Activated T-cell treated with anti-CD3 and anti-CD28 coated beads, Interleukin-2, amount 50 U/mL, for 72 hours (primary cell): ENCODE measurements at places on chromosomes 7 and 10. TPM values are rescaled to one million over a fixed set of nuclear protein-coding genes. Genes with fewer than 3 reads are reported as not detected.

The AGR3 gene
- not detected for total RNA-seq

The KEL gene
- 0.31 TPM for total RNA-seq

The ZNF365 gene
- total RNA-seq, result 0.12 TPM

The TUBAL3 gene
- total RNA-seq, result not detected

The BEND7 gene
- not detected for total RNA-seq

GRCh38 chr10:93261961-93262610, 188.4 kb downstream of the CYP26A1 start:
- no peak overlapping the region for H3K4me3 ChIP-seq
- DNase-seq, result no peak
- H3K27me3 ChIP-seq, result no peaks in the 10 kb centered on the region
- H3K27ac ChIP-seq, result no peak overlapping the region
- no peaks in the 10 kb centered on the region for H3K4me1 ChIP-seq

- no peaks in the 10 kb centered on the region for H3K4me1 ChIP-seq
- DNase-seq, result no peak
- no peak overlapping the region for H3K4me3 ChIP-seq
- no peak overlapping the region for H3K27ac ChIP-seq
- no peaks in the 10 kb centered on the region for H3K27me3 ChIP-seq
Measured at GRCh38 chr7:113832196-113832745, 86.5 kb downstream of the PPP1R3A start.

DNA sequence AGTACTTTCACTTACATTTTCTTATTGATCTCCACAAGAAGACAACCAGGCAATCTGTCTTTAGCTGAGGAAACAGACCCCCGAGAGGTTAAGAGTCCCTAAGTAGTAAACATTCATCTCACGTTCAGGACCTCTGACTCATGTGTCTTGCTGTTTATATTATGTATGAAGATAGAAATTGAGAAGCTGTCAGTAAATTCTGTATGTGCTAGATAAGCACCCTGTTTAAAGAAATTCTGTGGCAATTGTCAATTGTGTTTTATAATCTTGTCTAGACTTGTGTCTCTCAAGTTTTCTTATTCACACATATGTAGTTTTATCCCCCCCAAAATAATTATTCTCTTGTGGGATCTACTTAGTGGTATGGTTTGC, 14.5 kb downstream of the ADK start:
- no peaks in the 10 kb centered on the region for H3K27me3 ChIP-seq
- DNase-seq, result no peak
- no peak overlapping the region for H3K27ac ChIP-seq
- peaks cover 32% of the 10 kb centered on the region for H3K4me1 ChIP-seq
- H3K4me3 ChIP-seq, result no peak overlapping the region

DNA sequence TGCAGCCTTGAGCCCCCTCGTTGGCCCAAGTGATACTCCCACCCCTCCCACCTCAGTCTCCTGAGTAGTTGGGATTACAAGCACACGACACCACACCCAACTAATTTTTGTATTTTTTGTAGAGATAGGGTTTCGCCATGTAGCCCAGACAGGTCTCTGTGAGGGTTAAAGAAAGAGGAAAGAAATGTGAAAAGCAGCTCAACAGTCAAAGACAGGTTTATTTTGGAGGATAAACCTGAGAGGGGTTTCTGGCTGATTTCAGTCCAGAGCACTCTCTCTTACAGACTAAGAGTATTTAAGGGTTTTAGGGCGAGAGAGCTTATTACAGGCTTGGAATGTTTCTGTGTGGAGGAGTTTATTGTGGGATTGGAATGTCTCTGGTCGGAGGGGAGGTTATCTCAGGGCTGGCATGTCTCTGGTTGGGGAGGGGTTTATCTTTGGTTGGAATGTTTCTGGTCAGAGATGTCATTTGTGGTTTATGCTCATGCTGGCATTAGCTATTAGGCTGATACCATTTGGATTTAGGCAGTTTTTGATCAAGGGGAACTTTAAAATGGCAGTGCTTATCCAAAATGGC, 26.1 kb upstream of the SNX10 start:
- peaks cover 6% of the 10 kb centered on the region for H3K4me1 ChIP-seq
- no peak for DNase-seq
- no peaks in the 10 kb centered on the region for H3K36me3 ChIP-seq
- H3K27ac ChIP-seq, result no peak overlapping the region

- DNase-seq, result no peak
- H3K36me3 ChIP-seq, result peaks cover 2% of the 10 kb centered on the region
- H3K4me1 ChIP-seq, result peaks cover 5% of the 10 kb centered on the region
- no peaks in the 10 kb centered on the region for H3K27me3 ChIP-seq
Measured at GRCh38 chr7:134685250-134685649, 38.6 kb downstream of the BPGM start.

DNA sequence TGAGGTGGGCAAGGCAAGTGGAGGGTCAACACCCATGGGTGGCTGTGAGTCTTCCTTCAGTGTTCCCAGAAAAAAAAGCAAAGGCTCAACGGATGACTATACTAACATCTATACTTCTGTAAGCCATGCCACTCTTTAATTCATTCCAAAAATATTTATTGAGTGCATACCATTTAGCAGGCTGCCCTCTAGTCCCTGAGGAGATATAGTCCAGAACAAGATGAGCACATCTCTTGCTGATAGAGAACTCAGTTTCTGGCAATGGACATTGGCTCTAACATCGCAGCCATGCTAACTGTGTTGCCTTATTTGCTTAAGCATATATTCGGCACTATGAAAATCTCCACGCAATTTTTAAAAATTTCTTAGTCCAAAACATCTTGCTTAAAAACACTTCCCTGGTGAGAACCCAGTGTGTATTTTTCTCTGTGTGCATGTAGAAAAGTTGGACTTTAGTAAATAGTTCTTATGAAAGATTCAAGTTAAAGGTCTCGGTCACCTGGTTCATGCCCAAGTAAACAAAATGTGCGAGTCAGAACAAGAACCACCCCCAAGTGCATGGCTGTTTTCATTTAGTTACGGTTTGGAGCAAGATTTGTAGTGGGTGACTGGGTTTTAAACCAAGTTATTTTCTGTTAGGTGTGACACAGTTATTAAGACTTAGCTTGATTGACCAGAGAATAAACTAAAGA, 69.8 kb downstream of the MET start:
- no peak for DNase-seq
- no peaks in the 10 kb centered on the region for H3K4me1 ChIP-seq
- no peak overlapping the region for H3K27ac ChIP-seq
- peaks cover 18% of the 10 kb centered on the region for H3K27me3 ChIP-seq

DNA sequence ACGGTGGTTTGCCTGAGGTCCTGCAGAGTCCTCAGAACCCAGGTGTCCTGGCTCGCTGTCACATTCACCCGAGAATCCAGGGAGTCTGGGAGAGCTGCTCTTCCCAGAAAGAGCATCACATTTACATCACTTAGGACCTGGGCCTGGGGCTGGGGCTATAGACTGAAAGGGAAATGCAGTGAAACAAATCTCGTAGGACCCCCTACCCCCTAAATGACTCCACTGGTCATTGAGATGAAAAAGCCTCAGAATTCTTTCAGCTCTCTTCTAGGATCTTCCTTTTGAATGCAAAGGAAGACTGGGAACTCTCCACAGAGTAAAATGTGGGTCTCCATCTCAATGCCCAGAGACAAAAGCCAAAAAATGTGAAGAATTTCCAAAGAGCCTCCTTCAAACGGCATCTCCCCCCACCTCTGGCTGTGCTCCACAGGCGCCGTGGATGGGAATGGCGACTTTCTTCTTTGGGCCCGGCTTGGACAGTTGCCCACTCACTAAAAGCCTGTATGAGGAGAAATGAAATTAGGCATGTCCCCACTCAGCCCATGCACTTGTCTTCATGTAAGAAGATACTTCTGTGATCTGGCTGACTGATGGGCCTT, 49.0 kb upstream of the PODXL start:
- H3K36me3 ChIP-seq, result no peaks in the 10 kb centered on the region
- peaks cover 32% of the 10 kb centered on the region for H3K27me3 ChIP-seq
- H3K4me1 ChIP-seq, result peaks cover 6% of the 10 kb centered on the region
- DNase-seq, result no peak
- no peak overlapping the region for H3K4me3 ChIP-seq

- no peak overlapping the region for H3K4me3 ChIP-seq
- no peak for DNase-seq
- no peaks in the 10 kb centered on the region for H3K27me3 ChIP-seq
- no peaks in the 10 kb centered on the region for H3K4me1 ChIP-seq
- no peak overlapping the region for H3K27ac ChIP-seq
Measured at GRCh38 chr10:75969031-75969430, 537.6 kb downstream of the LRMDA start.

DNA sequence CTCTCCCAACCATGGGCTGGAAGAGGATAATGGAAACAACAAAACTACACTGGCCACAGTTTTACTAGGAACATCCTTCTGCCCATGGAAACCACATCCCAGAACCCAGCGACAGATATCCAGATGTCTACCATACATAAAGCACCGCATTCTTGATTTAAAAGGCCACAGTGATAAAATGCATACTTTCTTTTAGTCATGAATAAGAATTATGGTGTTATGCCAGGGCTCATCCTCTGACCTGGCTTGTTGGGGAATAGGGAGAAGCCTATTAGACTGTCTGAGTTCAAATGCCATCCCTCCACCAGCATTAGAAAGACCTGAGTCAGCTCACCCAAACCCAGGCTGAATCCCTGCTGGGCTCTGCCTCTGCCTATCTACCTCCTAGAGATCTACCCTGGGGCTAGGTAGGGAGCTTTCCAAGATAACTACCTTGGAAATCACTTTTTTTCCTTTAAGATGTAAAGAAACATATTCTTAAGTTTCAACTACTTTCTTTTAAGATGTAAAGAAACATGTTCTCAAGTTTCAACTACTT, 5.2 kb downstream of the ABCA13 start:
- no peaks in the 10 kb centered on the region for H3K36me3 ChIP-seq
- H3K4me3 ChIP-seq, result no peak overlapping the region
- no peak overlapping the region for H3K27ac ChIP-seq
- no peak for DNase-seq
- H3K27me3 ChIP-seq, result no peaks in the 10 kb centered on the region
- no peaks in the 10 kb centered on the region for H3K4me1 ChIP-seq

DNA sequence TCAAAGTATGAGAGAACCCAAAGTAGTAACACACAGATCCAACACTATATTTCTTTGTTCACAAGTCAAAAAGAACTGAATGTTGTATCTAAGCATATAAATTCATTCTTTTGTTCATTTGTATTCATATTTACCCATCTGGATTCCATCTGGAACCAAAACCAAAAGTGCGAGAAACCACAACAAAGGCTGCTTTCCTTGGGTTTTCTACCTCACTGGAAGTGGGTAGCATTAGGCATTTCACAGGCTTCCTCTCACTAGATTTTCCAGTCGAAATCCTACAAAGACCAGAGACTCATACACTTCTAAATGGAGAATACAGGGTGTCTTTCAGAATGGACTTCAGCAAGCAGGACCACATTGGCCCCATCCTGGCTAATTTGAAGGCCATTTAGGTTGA, 109.8 kb upstream of the WNT16 start:
- no peak for DNase-seq
- H3K4me3 ChIP-seq, result no peak overlapping the region
- no peak overlapping the region for H3K27ac ChIP-seq
- H3K4me1 ChIP-seq, result no peaks in the 10 kb centered on the region
- no peaks in the 10 kb centered on the region for H3K36me3 ChIP-seq

- H3K36me3 ChIP-seq, result no peaks in the 10 kb centered on the region
- H3K4me3 ChIP-seq, result no peak overlapping the region
- H3K27ac ChIP-seq, result no peak overlapping the region
- no peaks in the 10 kb centered on the region for H3K27me3 ChIP-seq
Measured at GRCh38 chr7:82507976-82508677, 64.5 kb upstream of the CACNA2D1 start.

- no peaks in the 10 kb centered on the region for H3K27me3 ChIP-seq
- H3K4me3 ChIP-seq, result no peak overlapping the region
- DNase-seq, result no peak
- no peaks in the 10 kb centered on the region for H3K4me1 ChIP-seq
Measured at GRCh38 chr10:65818990-65819389, 1106.8 kb upstream of the LRRTM3 start.

- H3K27ac ChIP-seq, result peak overlapping the region; percentile 14
- H3K27me3 ChIP-seq, result peaks cover 16% of the 10 kb centered on the region
- H3K36me3 ChIP-seq, result no peaks in the 10 kb centered on the region
- H3K4me3 ChIP-seq, result peak overlapping the region; percentile 10
Measured at GRCh38 chr10:48266528-48266927, 8.0 kb downstream of the FRMPD2 start.

DNA sequence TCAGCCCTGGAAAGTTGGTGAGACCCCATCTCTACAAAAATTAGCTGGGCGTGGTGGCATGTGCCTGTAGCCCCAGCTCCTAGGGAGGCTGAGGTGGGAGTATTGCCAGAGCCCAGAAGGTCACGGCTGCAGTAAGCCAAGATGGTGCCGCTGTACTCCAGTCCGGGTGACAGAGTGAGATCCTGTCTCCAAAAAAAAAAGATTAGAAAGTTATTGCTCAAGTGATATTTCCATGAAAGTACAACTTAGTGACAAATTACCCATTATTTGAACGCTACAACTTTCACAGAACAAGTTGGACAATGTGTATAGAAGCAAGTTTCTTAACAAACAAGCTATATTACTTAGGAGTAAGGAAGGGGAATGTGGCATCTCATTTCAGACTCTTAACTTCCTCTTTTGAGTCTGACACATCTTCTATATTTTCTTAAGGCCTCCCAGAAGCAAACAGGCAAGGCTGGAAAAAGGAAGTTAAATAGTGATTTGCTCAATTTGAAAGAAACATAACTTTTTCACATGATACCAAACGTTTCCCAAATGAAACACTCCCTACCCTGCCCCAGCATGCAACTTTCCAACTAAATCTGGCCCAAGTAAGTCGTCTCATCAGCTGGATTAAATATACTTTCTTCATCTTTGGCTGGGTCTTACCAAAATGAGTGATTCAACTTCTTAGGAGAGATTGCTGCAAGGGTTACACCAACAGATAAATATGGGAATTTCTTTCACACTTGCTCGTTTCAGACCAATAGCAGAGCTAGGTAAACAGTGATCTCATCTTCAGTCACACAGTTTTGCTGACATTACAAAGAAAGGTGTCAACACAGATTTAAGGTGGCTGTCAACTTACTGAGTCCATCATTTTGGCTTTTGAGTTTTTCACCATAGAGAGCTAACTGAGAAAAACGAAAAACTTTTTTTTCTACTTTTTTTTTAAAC, 66.3 kb upstream of the KLF6 start:
- H3K27me3 ChIP-seq, result no peaks in the 10 kb centered on the region
- peaks cover 2% of the 10 kb centered on the region for H3K36me3 ChIP-seq
- peak overlapping the region; percentile 100 for H3K27ac ChIP-seq
- H3K4me3 ChIP-seq, result peak overlapping the region; percentile 93
- peaks cover 63% of the 10 kb centered on the region for H3K4me1 ChIP-seq

- no peaks in the 10 kb centered on the region for H3K27me3 ChIP-seq
- no peaks in the 10 kb centered on the region for H3K4me1 ChIP-seq
- H3K36me3 ChIP-seq, result no peaks in the 10 kb centered on the region
- no peak for DNase-seq
Measured at GRCh38 chr10:80313523-80313922, 24.1 kb upstream of the MAT1A start.

DNA sequence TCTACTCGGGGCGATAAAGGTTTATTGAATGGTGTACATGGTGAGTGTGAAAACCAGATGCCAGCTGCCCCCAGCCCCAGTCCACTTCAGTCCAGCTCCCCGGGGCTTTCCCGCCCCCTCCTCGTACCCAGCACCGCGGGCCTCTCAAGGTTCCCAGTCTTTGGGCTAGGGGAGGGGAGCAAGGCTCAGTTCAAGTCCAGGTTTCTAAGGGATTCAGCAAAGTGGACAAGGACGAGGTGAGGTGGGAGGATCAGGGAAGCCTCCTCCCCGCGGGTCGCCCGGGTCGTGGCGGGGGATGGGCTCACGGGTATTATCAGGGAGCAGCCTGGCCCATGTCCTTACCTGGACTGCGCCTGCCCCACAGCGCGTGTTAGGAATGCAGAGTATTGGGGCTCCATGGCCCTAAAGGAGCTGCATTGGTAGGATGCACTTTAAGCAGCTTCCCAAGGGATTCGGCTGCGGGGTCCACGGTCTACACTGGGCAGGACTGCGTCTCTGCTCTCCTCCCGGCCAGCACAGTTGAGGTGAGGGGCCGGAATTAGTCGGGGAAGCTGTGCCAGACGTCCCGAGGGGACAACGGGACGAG, 541 bp upstream of the PFKFB3 start:
- peaks cover 31% of the 10 kb centered on the region for H3K4me1 ChIP-seq
- peak overlapping the region; percentile 94 for H3K4me3 ChIP-seq
- H3K27me3 ChIP-seq, result no peaks in the 10 kb centered on the region
- peak overlapping the region; percentile 71 for H3K27ac ChIP-seq
